Activated T-helper 1 cell treated with anti-CD3 and anti-CD28 coated beads, Interleukin-12 subunit alpha, Interleukin-12 subunit beta, Interleukin-2, Interleukin-4 antibody, amounts not matched to agents 30 ng/mL and 10 ng/mL and 1 ng/mL, durations not matched to agents 14 hours and 24 hours and 36 hours (primary cell): ENCODE measurements at places on chromosomes 6 and 20. TPM values are rescaled to one million over a fixed set of nuclear protein-coding genes. Genes with fewer than 3 reads are reported as not detected.

DNA sequence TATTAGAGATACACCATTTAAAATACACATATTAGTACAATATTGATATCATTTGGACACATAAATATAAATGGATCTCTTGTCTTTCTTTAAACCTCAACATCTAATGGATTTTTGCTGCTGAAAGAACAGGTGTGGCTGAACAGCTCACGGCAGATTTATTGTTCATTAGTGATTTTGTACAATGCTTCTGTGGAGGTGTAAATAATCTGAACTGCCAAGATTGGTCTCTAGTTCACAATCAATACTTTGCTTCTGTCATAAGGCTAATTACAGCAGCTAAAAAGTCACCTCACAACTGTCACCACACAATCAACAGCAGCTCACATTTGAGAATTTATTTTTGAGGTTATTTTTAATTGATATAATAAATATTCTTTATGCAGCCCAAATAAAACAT is 162.0 kb upstream of the SIM1 start:
- DNase-seq, result no peak

DNA sequence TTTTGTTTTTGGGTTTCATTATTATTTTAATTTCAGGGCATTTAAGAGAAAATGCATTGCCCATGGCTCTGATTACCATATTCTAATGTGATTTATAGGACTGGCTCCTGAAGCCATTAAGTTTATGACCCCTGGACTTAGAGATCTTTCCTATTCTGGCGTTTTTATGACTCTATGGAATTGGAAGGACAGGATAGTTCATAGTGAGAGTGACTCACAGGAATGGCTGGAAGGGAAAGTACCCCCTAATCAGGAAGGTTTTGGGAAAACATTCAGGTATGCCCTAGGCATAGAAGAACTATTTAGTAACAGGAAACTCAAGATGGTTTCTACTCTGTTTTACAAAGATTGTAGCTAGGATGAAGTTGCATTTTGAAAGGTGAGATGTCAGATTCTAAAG is 108.6 kb upstream of the SLC2A12 start:
- DNase-seq, result no peak

SPTLC3 gene
- 0.10 and 0.18 TPM in 2 replicates for total RNA-seq

DNA sequence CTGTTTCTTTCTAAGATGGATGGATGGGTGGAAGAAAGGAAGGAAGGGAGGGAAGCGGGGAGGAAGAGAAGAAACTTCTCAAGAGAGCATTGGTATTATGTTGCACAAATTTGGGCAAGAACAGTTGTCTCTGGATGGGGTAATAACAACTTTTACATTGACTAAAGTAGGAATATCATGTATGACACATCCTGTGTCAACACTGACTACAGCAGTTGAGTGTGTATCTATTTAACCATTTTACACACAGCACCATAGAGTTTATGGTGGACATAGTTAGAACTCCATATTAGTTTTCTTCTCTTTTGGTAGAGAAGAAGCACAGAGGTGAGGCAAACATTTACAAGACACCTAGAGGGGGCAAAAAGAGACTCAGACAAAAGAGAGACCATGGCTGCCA is 44.2 kb upstream of the RNF146 start:
- no peak for DNase-seq

DNA sequence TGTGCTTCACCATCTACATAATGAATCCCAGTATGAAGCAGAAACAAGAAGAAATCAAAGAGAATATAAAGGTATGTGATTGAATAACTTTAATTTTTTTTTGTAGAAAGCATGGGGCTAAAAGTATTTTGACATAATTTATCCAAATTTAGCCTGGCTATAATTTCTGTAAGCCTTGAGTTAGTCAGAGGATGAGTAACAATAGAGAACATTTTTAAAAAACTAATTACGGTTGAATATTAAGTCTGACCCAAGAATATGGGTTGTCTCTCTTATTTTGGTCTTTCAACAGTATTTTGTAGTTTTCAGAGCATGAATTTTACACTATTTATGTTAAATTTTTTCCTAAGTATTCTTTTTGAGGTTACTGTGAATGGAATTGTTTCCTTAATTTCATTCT is 2.5 kb downstream of the GMNN start:
- no peak for DNase-seq

DNA sequence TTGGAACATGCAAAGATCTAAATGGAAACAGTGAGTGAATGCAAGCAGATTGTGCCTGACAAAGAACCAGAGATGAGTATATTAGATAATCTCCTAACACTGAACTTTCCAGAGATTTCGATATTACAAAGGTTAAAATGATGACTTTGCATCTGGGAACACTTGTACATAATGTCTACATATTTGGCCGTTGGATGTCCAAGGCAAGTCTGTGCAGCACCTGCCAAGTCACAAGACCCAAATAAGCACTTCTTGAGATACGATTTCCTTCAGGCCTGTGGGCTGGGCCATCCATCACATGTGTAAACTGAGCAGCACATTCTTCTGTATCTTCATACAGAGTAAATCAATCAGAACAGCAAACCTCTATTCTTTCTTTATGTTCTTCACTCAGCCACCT is 32.5 kb upstream of the SMLR1 start:
- no peak for DNase-seq

- DNase-seq, result no peak
Observed at GRCh38 chr20:142290-142689, at the start of gene DEFB126. DEFB126 (plus strand) TSS chr20:142590; CDS start chr20:142629, 39 bp downstream.

DNA sequence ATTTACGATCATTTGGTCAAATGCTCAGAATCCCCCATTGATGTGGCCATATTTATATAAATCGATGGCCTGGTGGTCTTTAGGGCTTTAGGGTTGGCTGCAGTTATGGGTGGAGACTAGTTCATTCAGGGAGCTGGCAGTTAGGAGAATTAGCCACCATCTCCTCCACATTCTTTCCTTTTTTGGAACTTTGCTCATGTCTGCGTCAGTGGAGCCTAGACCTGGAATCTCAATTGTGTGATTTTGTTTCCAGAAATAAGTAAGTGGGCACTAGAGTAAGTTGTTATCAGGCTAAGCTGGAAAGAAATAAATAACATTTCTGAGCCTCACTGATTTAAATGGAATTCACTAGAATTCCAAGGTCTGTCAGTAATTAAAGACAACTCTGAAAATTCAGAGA is 29.0 kb upstream of the ELOVL5 start:
- DNase-seq, result no peak
